Activated T-cell treated with anti-CD3 and anti-CD28 coated beads, Interleukin-2, amount 50 U/mL, for 48 hours (primary cell): ENCODE measurements at places on chromosomes 16 and 17.

GRCh38 chr17:63918305-63918704 lies 334 bp downstream of the GH1 start:
- DNase-seq, result no peak

GRCh38 chr17:75457047-75457654 lies 716 bp downstream of the TMEM94 start:
- no peak for DNase-seq

DNA sequence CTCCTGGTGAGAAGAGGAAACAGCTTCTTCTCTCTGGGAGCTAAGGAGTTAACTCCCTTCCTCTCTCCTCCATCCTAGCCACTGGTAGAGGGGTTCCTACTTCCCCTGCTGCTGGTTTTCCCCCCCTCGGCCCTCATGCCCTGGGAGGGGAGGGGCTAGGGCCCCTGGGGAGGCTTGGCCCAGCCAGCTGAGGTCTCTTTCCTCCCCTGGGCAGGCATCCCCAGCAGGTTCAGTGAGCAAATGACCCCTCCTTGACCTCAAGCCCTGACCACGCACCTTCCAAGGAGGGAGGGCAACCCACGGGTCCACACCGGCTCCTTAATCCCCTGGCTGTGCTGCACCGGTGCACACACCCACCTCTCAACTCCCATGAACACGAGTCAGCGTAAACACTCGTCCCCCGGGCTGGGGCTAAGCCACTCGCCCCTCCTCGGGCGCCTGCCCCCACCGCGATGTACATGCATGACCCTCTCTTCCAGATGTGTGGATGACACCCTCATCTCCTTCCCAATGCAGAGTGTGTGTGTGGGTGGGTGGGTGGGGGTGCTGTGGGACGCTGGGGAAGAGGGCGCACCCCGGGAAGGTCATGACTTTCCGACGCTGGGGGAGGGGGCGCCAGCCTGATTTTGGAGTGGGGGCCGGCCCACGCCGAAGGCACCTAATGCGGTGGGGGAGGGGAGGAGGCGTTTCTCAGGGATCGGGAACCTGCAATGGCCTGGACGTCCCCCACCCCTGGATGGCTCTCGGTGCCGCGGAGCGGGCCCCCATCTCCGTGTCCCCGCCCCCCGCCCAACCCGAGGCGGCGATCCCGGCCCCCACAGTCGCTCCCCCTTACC lies 33.7 kb downstream of the SRCIN1 start:
- DNase-seq, result no peak

DNA sequence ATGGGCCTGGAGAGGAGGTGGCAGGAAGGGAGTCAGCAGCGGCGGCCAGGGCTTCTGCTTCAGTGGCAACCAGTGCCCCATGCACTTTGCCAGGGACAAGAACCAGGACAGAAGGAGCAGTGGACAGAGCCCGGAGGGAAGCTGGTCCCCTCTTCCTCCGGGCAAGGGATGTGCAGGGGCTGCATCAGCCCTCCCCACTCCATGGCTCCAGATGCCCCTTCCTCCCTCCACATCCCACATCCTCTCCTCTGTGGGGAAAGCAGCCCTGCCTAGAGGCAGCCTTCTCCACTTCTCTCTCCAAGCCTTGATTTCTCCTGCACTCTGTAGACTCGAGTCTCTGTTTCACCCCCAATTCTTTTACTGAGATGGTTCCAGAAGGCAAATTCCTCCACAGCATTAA lies 50.4 kb downstream of the AIPL1 start:
- no peak for DNase-seq

GRCh38 chr16:12542818-12543699 lies 260.6 kb downstream of the CPPED1 start:
- no peak for DNase-seq

DNA sequence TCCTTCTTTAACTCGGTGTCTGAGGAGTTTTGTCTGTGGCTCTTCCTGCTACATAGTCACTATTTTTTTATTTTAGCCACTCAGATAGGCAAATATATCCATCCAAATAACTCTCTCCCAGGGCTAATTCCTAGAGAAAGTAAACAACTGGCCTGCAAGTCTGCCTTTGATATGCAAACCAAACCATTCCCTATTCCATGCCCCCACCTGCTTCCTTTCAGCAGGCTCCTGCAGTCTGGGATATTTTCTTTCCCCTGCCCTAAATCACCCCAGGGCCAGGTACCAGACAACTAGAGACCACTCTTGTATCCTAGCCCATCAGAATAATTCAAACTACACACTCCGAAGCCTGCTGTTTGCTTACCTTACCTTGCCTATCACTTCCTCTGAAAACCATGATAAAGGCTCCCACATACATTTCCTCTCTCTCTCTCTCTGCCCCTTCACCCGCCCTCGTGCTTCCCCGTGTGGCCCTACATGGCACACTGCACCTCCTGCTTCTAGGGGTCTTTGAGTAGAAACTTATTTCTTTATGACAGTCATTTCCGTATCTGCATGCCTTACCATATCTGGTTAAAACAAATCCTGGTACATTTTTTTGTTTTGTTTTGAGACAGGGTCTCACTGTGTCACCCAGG lies 8.3 kb downstream of the CD300H start:
- DNase-seq, result no peak

DNA sequence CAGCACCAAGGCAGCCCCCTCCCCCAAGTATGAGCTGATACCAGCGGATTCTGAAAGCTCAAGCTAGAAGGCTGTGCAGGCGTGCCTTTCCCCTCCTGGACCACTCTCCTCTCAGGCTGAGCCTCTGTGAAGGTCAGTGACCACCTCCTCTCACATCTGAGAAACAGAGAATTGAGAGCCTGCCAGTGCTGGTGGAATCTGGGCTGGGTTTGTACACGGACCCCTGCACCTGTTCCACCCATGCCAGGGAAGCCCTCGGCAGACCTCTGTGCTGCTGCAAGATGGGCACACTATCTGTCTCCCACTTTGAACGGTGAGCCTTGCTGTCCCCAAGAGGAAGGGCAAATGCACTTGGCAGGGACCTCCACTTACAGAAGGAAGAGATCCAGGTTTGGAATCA lies 54.7 kb upstream of the SDK2 start:
- no peak for DNase-seq

DNA sequence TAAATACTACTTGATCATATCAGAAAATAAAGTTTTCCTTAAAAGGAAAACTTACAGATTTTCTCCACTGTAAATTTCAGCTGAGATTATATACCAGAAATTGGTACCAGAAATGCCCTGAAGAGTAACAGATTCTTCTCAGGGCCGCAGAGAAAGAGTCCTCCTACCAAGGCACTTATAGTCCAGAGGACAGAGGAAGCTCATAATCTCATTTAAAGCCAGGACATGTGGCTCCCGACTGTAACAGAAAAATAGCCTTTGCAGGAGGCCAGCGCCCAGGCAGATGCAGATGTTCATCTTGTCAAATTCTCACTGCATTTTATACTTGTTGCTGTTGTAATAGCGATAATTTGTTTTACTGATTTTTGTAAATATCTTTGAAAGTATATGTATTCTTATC lies 43.7 kb downstream of the TNRC6C start:
- DNase-seq, result no peak

DNA sequence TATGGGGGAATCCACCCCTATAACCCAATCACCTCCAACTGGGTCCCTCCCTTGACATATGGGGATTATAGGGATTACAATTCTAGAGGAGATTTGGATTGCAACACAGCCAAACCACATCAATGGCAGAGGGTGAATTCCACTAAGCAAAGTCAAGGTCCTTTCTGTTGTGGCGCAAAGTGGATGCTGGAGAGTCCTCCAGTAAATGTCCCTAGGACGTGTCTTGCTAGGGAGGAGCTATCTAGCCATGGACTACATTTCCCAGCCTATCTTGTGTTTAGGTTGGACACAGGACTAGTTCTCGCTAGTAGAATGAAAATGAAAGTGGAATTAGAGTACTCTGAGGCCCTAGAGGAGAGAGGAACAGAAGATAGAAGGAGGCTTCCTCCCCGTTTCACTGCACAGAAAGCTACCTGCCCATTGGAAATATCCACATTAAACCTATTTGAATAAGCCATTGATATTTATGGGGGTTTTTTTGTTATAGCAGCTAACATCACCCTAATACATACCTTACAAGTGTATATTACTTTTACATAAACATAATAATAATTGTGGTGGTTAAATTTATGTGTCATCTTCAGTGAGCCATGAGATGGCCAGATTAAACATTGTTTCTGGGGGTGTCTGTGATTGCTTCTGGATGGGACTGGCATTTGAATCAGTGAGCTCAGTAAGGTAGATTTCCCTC lies 56.7 kb upstream of the ERCC4 start:
- no peak for DNase-seq

DNA sequence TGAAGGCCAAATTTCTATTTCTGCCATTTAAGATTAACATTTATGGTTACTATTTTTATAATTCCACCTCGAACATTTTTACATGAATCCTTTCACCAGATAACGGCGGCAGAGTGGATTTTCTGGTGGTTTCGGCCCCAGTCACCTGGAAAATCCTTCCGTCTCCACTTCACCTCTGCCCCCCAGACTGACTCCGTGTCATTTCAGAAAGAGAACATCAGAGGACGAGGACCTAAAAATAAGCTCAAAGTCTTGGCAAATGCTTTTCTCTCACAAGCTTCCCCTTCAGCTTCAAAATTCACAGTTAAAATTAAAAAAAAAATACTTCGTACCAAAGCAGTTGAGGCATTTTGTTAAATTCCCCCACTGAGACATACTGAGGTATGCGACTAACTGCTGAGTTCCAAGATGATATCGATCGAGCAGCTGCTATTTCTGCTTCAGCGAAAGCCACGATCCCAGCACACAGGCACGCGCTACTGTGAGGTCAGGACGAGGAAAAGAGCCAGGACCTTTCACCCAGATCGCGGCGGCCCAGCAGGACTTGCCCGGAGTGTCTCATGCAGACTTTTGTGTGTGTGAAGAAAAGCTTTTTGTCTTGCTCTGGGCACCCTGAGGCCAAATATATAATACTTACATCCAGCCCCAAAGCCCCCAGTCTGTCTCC lies 36.8 kb downstream of the ASPA start:
- no peak for DNase-seq

DNA sequence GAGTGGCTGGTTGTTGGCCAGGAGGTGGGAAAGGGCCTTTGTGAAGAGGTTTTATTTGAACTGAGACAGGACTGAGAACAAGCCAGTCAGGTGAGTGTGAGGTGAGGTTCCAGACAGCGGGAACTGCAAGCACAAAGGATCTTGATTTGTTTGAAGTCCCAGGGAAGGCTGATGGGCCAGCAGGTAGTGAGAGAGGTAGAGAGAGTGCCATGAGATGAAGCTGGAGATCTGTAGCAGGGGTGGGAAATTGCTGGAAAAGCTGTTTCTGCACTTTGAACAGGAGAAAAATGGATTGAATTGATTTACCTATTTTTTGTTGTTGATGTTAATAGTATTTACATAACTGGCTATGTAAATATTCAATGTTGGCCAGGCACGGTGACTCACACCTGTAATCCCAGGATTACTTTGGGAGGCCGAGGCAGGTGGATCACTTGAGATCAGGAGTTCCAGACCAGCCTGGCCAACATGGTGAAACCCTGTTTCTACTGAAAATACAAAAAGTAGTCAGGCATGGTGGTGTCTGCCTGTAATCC lies 7.7 kb upstream of the DCTPP1 start:
- DNase-seq, result no peak
